HEK293T (cell line): ENCODE measurements at places on chromosomes 6 and 20.

DNA sequence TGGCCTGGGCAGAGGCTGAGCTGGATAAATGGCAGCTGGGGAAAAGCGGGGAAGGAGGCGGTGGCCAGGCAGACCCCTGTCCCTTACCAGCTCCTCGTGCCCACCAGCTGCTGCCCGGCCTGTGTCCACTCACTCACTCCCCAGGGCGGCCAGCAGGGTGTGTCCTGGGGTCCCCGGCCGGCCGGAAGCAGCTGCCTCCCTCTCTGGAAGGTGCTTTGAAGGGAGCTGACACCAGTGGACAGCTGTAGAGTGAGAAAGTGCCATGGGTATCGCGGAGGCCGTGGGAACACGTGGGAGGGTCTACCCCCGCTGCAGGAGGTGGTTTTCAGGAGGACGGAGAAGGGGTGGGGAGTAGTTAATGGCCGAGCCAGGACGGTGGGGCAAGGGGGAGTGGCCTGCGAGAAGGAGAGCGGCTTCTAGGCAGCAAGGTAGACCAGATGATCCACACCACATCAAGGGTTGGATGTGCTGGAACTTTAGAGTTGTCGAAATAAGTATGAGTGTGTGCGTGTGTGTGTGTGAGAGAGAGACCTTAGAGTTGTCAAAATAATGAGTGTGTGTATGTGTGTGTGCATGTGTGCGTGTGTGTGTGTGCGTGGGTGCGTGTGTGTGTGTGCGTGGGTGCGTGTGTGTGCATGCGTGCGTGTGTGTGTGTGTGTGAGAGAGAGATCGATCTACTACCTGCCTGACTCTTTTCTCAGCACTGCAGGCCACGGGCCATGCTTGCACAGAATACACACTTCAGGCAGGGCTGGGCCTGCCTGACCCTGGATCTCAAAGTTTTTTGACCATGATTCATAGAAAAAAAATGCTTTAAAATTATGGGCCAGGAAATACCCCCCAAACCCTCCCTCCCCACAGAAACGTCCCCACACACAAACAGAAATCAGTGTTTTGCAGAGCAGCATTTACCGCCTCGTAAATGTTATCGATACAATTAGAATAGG lies 43.9 kb downstream of the CDH4 start:
- no peak for DNase-seq

GRCh38 chr6:35044145-35044745 lies 96.9 kb downstream of the TCP11 start:
- DNase-seq = no peak

GRCh38 chr6:43977404-43978111 lies 149.7 kb downstream of the MRPL14 start:
- DNase-seq = no peak

GRCh38 chr6:132304891-132305305 lies 96.4 kb downstream of the MOXD1 start:
- no peak for DNase-seq

DNA sequence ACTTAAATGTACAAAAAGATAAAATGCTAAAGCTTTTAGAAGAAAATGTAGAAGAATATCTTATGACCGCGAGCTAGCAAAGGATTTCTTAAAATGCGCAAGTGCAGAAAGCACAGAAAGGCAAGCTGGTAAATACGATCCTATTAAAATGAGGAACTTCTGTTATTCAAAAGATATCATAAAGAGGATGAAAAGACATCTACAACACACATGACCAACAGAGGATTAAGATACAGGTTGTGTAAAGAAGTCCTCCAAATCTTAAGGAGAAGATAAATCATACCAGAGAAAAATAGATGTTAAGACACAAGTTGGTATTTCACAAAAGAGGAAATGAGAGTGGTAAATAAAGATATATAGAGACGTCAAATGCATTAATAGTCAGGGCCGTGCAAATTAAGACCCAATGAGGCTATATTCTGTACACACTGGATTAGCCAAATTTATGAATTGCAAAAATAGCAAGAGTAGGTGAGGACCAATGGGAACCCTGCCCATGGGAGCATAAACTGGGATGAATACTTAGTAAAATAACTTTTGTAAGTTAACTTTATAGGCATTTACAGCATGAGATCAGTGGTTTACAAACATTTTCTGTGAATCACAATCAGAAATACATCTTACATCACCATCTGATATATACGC lies 23.0 kb downstream of the APCDD1L start:
- no peak for DNase-seq

- no peak for DNase-seq
These were observed 155.8 kb upstream of the GGTLC1 start for GRCh38 chr20:24144371-24144770.

GRCh38 chr20:59320426-59320825 lies 20.0 kb downstream of the EDN3 start:
- no peak for DNase-seq

- peak; percentile 75 for DNase-seq
These were observed 1.1 kb downstream of the SPAG4 start for GRCh38 chr20:35616465-35617396.

DNA sequence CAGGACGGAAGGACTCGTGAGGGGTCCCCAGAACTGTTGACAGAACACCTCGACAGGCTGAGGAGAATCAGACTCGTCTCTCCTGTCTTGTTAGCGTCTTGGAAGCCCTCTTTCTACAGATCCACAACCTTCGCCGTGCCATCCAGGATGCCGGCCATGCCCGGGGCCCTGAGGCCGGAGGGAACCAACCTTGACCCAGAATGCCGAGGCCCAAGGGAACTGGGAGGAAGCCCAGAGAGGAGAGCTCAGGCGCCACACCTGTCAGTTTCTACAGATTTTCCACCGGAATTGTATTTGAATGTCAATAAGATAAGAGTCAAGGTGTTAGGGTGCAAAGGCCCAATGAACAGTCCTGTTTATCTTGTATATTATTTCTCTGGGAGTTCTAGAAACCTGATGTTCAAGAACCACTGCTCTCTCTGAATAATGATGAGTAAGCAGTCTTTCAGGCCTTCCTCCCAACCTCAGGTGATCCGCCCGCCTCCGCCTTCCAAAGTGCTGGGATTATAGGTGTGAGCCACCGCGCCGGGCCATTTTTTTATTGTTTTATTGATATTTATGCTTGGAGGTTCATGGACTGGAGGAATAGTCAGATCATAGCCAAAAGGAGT lies 799 bp upstream of the ME1 start:
- DNase-seq = no peak

DNA sequence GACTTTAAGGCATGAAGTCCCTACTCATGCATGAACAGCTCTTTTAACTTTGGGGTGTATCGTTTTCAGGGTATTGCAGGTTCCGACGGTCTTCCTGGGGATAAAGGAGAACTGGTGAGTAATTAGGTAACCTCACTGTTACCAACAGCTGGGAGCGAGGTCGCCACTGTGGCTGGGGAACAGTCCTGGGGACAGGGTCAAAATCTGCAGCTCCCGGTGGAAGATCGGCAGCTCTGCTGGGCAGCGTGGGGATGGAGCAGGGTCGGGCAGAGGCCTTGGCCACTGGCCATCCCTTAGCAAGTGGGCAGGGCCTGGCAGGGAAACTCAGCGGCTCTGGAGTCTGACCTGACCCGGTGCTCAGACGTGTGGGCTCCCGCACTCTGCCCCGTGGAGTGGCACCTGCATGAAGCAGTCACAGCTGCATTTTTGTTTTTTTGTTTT lies 16.1 kb downstream of the COL9A3 start:
- DNase-seq = no peak

- DNase-seq = no peak
These were observed 20.5 kb downstream of the CEBPB start for GRCh38 chr20:50211091-50211490.

DNA sequence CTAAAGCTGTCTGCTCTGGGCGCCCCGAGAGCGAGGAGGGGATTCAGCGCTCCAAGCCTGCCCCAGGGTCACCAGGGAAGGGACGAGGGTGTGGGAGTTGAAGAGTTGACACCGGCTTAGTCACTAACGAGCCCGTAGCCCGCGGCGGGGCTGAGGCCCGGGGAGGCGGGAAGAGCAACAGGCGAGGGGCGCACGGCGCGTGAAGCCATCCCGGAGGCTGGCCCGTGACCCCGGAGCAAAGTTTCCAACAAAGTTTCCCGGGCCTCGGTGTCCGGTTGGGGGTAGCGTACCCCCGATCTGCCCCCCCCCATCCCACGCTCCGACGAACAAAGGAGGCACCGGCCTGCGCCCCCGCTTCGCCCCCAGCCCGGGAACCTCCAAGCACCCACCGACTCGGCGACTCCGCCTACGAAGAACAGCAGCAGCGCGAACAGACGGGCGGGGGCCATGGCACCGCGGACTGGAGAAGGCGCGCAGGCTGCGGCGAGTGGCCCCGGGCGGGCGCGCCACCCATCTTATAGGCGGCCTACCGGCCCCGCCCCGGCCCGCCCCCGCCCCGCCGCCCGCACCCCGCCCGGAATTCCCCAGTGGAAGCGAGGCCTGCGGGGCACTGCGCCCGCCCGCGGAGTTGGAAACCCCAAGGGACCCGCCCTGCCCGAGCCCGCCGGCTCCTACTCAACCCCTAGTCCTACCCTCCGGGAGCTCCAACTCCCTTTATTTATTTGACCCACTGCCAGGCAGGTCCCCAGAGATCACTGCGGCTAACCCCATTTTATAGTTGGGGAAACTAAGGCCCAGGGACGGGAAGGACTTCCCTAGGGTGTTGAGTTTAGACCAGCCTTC lies at the start of gene SDC4:
SDC4 (minus strand) TSS at position 489 of the 843 bp plus-strand sequence; CDS start at position 449, 40 bp downstream.
- DNase-seq = peak; percentile 69

GRCh38 chr6:152004036-152004566 lies 196.6 kb downstream of the ESR1 start:
- DNase-seq = no peak

DNA sequence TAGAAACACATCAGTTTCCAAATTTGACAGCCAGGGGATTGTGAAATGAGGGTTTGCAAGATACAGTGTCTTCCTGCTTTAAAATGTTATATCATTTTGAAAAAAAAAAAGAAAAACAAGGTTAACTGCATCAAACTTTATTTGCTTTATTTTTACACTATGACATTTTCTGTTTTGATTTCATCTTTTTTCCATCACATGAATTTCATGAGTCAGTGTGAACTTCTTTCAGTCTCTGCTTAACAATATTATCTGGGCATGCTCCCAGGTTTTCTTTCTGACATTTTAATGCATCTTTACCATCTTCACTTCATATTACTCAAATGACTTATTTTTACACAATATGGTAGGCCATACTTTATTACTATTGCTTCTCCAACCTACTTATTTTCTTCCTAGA lies 1.9 kb downstream of the NCOA7 start:
- DNase-seq = no peak

DNA sequence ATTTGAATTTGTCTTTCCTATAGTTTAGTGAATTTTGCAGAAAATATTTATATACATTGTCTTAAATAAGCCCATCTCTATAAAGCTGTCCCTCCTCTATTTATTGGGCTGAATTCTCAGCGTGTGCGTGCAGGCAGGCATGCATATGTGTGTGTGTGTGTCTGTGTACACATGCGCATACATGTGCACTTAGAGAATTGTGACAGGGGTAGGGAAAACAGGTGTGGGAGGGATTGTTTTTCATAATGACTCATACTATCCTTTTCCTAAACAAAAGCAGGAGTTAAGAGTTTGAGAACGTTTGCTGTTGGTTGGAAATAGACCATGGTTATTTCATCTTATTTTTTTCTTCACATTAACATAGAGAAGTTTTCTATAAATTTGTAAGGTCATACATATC lies 43.4 kb upstream of the FABP7 start:
- peak; percentile 24 for DNase-seq

GRCh38 chr6:39029156-39030011 lies 19.2 kb upstream of the GLP1R start:
- DNase-seq = peak; percentile 82

DNA sequence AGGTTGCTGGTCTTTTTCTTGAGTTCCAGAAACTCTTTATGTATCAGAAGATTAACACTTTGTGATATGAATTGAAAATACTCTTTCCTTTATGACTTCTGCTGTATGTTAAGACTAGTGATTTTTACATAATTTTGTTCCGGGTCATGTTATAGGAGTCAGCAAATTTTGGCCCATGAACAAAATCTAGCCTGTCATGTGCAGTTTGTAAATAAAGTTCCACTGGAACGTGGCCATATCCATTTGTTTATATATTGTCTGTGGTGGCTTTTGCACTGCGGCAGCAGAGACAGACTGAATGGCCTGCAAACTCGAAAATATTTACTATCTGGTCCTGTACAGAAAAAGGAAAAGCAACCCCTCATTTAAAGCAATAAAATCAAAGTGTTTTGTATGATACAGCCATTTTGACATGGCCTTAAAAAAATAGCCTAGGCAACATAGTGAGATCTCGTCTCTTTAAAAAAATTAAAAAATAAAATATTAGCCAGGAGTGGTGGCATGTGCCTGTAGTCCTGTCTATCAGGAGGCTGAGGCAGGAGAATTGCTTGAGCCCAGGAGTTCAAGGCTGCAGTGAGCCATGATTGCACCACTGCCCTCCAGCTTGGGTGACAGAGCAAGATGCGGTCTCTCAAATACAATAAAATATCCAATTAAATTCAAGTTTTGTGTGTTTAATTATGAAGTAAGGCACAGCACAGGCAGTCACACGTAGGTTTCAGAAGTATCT lies 36.9 kb downstream of the SNX9 start:
- DNase-seq = no peak

- DNase-seq = no peak
These were observed 7.0 kb upstream of the RIN2 start for GRCh38 chr20:19750907-19751636.

- DNase-seq = no peak
These were observed 5.6 kb upstream of the NKAIN4 start for GRCh38 chr20:63259734-63260460.

GRCh38 chr20:36548006-36548315 lies 6.6 kb downstream of the MYL9 start:
- DNase-seq = no peak

DNA sequence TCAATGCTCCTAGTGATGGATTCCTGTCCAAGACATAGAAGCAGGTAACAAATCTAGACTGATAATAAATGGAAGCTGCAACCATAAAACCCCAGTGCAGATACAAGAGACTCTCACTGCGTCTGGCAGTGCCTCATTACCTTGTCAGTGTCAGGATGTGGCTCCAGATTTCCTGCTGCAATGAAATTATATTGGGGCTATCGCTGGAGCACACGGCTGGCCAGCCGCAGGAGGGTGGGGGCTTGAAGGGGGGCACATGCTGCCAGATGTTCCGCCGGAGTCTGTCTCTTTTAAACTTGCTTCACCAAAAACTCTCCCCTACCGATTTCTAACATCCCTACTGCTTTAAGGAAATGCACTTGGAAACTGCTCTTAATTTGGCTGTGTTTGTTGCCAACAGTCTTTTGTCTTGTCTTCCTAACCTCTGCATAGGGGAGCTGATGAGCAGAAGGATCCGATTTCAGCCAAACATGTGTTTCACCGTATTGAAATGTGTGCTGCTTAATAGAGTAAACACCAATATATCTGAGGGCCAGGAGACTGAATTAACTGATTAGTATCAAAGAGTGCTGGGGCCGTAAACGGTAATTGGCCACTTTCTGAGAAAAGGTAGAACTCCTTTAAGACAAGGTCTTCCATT lies 102.2 kb upstream of the EXOC2 start:
- no peak for DNase-seq

- no peak for DNase-seq
These were observed 160.6 kb downstream of the ATXN1 start for GRCh38 chr6:16600701-16601100.

DNA sequence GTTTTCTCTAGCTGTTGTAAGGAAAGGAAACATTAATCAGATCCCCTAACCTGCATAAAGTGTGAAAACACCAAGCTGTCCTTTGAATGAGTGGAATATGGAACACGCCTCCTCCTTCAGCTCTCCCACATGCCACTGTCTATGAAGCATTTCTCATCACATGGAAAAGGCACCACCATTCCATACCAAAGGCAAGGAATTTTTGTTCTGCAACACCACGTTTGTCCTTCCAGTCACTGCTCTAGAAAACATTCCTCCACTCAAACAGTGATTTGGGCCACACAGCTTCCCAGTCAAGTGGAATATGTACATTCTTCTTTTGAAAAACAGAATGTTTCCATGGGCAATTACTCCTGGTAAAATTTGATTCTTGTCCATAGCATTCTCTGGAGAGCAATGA lies 120.1 kb downstream of the OPRM1 start:
- no peak for DNase-seq
